Head of caudate nucleus (tissue), 42 donors: ENCODE measurements at places on chromosomes 2 and 18.

- DNase-seq: no peak
Observed at GRCh38 chr18:68564961-68565360, 149.9 kb downstream of the TMX3 start.

- DNase-seq: peak; percentile 89
Observed at GRCh38 chr2:73293534-73294171, at the start of gene EGR4. Gene EGR4 (minus strand): TSS chr2:73293548. CDS start chr2:73293317, 231 bp downstream.

- DNase-seq: no peak
Observed at GRCh38 chr2:45233301-45233700, 224.0 kb upstream of the SIX2 start.

- DNase-seq: no peak
Observed at GRCh38 chr2:158011055-158011771, 90.5 kb upstream of the UPP2 start.

GRCh38 chr2:174683392-174683759 is 80.9 kb downstream of the CHRNA1 start:
- DNase-seq: no peak

DNA sequence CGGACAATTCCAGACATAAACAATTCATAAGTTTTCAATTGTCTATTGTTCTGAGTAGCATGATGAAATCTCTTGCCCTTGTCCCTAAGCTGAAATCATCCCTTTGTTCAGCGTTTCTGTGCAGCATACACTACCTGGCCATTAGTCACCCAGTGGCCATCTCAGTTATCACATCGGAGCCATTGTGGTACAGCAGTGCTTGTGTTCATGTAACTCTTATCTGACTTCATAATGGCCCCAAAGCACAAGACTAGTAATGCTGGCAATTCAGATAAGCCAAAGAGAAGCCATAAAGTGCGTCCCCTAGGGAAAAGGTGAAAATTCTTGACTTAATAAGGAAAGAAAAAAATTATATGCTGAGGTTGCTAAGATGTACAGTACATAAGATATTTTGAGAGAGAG is 127.2 kb downstream of the FHOD3 start:
- no peak for DNase-seq

DNA sequence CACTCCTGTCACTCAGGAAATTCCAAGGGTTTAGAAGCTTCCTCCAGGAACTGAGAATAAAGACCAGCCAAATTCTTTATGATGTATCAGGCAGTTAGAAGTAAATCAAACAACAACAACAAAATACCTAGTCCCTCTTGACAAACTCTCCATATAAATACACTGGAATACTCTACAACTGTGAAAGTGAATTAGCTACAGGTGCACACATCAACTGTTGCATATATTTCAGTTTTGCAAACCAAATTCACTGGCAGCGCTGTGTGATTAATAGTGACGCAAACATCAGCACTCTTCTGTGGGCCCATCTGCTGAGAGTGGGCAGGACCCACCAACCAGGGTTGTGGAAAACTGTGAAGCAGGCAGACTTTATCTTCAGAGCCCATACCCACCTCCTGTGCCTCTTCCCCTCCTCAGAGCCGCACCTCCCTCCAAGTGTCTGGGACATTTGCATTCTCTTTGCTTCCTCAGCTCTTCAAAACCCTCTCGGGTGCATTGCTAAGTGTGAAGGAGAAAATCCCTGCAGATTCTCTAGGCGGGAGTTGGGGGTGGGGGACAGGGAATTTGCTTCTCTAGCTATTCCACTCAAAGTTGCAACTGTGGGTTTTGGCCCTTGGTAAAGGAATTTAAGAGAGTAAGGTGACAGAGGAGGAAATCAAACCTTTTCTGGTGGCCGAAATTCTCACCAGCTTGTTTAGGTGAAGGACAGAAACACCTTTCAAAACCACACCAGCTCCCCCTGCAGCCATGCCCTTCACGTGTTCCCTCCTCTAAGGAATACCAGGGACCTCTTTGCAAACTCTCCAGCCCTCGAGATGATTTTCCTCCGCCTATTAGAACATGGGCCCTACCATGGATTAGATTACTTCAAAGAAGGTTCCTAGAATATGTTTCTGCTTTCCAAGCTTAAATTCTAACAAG is 119.3 kb downstream of the MRO start:
- no peak for DNase-seq

DNA sequence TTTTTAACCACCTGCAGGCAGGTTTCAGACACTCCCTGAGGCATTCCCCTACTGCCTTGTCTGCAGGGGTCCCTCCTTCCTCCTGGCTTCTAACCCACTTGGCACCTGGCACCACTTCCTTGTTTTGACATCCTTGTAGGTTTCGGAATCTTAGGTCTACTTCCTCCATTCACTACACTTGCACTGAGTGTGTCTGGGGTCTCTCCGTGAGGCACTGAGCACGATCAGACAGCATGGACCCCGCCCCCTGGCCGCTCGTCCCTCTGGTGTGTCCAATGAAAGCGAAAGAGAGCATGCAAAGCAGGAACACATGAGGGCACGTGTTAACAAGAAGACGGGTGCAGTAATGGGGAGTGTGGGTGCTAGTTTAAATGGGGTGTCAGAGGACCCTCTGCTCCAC is 63.8 kb downstream of the HAUS1 start:
- DNase-seq: no peak

GRCh38 chr18:28080876-28081300 is 96.0 kb downstream of the CDH2 start:
- no peak for DNase-seq

DNA sequence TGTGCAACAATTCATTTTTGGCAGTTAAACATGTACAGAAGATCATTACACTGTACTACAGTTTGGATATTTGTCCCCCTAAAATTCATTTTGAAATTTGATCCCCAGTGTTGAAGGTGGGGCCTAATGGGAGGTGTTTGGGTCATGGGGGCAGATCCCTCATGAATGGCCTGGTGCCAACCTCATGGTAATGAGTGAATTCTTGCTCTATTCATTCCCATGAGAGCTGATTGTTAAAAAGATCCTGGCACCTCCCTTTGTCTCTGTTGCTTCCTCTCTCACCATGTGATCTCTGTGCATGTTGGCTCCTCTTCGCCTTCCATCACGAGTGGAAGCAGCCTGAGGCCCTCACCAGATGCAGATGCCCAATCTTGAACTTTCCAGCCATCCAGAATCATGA is 140.6 kb downstream of the GCA start:
- DNase-seq: no peak

- no peak for DNase-seq
Observed at GRCh38 chr2:113218283-113219091, 44.7 kb downstream of the PSD4 start.

DNA sequence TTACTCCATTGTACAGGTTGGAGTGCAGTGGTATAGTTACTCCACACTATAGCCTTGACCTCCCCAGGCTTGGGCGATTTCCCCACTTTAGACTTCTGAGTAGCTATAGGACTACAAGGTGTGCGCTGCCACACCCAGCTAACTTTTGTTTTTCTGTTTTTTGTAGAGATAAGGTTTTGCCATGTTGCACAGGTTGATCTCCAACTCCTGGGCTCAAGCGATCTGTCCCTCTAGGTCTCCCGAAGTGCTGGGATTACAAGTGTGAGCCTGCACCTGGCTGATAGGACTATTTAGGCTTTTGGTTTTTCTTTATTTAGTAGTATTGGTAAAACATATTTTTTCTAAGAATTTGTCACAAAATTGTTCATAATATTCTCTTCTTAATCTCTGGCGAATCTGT is 121.7 kb downstream of the PHLPP1 start:
- DNase-seq: no peak

DNA sequence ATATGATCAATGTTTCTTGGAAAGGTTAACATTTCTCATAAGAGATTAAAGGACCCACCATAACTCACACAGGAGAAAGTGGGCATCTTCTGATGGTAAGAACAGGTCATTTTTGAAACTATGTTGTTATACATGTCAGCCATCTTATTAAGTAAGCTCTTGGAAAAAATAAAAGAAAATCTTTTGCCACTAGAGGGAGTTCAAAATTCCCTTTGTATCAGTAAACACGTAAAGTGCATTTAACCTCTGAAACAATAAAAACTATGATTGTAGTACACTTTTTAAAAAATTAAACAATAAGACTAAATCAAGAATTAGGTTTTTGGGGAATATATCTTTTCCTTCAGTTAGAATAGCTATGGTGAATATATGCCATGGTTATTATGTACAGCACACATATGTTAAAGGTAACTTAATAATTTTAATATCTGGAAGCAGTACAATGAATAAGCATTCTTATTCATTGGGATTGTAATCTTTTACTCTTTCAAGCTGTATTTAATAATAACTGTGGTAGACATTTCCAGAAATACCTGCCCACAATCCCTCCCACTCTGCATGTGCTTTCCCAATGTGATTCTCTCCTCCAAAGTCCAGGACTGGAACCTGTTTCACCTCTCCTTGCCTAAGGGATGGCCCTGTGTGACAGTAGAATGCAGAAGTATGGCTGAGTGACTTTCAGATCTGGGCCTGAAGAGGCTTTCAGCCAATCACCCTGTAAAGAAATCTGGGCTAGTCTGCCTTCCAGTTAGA is 64.2 kb downstream of the RBMS1 start:
- DNase-seq: no peak

- no peak for DNase-seq
Observed at GRCh38 chr2:193114827-193115226, 920.1 kb upstream of the TMEFF2 start.

GRCh38 chr18:58831606-58832005 is 33.1 kb upstream of the ZNF532 start:
- no peak for DNase-seq

DNA sequence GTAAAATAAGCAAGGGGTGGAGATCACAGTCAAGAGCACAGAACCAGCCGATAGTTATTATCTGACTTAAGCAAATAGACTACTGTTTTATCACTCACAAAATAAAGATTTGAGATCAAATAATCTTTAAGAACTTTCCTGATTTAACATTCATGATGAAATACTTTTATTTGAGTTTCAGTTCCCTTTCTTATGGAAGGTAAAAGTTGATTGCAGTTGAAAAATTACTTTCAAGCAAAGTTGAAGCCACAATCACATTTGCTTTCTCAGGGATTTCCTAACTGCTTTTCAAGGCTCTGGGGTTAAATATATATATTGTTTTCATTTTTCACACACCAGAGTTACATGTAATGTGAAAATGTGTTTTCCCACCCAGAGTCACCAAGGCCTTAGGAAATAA is 599.5 kb downstream of the KCNJ3 start:
- DNase-seq: no peak

DNA sequence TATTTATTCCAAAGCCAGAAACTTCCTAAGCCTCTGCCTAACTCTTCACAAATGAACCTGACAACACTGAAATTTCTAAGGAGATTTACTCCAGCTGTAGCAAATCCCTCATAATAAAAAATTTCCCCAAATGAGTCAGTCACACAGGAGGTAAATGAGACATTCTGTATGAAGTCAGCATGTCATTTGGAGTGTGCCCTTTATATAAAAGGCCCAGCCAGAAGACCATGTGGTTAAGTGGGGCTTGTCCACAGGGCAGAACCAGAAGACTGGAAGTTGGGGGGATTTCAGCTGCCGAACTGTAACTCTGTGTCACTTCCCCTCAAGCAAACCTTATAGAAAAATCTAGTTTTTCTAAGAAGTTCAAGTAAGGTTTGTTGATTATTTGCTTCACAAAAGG is 30.2 kb downstream of the NRP2 start:
- DNase-seq: no peak

DNA sequence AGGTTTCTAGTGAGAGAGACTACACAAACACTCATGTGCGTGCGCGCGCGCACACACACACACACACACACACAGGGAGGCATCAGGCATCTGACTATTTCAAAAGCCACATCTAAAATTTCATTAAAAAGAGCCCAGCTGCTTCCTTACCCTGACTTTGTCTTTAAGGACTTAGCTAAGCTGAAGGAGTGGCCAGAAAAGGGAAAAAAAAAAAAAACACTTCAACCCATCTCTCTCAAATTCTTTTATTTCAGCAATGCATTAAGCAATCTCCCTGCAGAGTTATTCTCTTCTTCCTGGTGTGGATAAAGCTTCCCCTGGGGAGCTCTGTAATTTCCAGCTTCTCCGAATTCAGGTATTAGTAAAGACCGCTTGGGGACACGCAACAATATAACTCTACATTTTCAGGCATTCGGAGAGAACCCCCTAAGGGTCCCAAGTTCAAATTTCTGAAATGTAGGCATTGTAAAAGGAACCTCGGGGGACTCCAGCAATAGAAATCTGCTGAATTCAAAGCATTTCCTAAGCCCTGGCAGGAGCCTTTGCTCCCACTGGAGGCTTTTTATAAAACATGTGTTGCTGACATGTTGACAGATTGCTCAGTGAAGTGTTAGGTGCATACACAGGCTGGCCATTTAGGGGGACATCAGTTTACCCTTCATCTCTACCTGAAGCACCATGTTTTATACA is 67.0 kb downstream of the ZNF521 start:
- no peak for DNase-seq

- DNase-seq: peak; percentile 9
Observed at GRCh38 chr2:225889452-225889851, 489.9 kb downstream of the NYAP2 start.

DNA sequence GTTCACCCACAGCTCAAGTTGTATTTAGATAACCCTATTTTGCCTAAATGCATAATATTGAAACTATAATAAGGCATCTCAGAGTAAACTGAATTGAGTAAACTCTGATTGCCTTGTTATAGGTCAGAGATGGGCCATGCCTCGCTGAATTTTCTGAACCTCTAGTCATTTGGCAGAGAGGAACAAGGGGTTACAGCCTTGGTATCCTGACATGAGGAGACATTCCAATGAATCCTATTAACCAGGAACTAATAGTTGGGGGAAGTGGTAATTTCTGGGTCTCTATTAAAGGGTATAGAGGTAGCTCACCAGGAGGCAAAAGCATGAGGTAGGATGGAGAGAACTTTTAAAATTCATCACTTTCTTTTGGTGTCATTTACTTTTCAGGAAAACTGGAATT is 227.4 kb upstream of the CHST9 start:
- no peak for DNase-seq

GRCh38 chr2:147663153-147663961 is 181.5 kb upstream of the ACVR2A start:
- DNase-seq: no peak

DNA sequence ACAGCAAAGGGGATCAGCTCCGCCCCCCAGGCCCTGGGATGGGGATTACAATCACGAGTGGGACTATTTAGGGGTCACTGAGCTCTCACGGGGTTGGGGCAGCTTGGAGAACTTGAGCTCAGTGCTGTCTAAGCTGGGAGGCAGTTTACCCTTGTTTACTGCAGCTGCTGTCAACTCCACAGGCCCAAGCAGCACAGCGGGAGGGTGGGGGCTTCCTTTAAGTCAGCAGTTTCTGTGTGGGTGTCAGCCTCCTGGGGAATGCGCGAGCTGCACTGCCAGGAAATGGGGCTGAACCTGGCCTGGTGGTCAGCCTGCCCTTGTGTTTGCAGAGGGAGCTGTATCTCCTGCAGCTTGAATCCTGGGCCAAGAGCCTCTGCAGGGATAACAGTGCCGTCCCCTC is 29.8 kb downstream of the TOGARAM2 start:
- no peak for DNase-seq

GRCh38 chr2:110910423-110910822 is 178.1 kb downstream of the ACOXL start:
- DNase-seq: no peak

GRCh38 chr18:26999797-27000196 is 134.3 kb upstream of the AQP4 start:
- DNase-seq: no peak

- DNase-seq: no peak
Observed at GRCh38 chr2:168356477-168356835, 99.6 kb upstream of the CERS6 start.
